ENCODE measurements at places on chromosomes 13 and 19.
A peak's percentile ranks its signal among the peaks of the same experiment; 100 is the strongest.

- DNase-seq: peak; percentile 25
Observed at GRCh38 chr19:40862785-40863184, 12.5 kb upstream of the CYP2A6 start.

DNA sequence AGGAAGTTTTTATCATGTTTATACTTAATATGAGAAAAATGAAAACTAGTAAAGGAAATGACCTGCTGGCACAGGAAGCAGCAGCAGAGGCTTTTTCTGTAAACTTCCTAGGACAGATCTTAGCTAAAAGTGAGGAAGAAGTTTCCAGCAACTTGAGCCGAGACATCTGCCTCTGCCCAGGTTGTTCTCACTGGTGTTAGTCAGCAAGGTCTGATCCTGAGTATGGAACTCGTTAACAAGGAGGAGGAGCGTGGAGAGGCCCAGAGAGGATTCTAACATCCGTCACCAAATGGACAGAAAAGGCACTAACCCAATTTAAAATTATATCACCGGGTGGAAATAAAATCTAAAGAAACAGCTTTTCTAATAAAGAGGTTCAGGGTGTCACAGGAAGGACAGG is 43.6 kb downstream of the PHF11 start:
- DNase-seq: no peak

GRCh38 chr13:109214393-109214792 is 572.0 kb downstream of the IRS2 start:
- no peak for DNase-seq

- DNase-seq: no peak
Observed at GRCh38 chr13:74794582-74794981, 660.4 kb upstream of the KLF12 start.

GRCh38 chr13:46006688-46007452 is 45.7 kb downstream of the ZC3H13 start:
- no peak for DNase-seq

DNA sequence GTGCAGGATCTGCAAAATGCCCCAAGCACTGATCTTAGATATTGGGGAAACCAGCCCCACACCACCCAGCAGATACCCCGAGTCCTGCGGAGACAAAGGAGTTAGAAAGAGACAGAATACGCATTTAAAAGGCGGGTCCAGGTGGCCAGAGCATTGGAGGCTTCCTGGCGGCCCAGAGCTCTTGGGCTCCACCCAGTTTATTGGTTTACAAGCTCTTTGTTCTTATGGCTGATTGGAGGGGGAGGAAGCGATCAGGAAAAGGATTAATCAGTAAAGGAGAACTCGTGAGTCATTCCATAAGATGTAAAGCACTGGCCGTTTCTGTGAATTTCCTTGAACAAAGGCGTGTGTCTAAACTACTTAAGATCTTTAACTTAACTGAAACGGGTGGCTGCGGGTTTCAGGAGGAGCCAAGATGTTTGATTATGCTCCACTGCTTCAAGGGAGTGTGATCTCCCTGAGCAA is 926 bp downstream of the ZNF587 start:
- DNase-seq: peak; percentile 84

- DNase-seq: peak; percentile 50
Observed at GRCh38 chr19:8609279-8610040, 1.1 kb downstream of the ADAMTS10 start.

- no peak for DNase-seq
Observed at GRCh38 chr13:99704390-99704789, 203.1 kb downstream of the TM9SF2 start.

GRCh38 chr19:38970664-38971532 is 4.6 kb downstream of the FBXO17 start:
- DNase-seq: no peak

DNA sequence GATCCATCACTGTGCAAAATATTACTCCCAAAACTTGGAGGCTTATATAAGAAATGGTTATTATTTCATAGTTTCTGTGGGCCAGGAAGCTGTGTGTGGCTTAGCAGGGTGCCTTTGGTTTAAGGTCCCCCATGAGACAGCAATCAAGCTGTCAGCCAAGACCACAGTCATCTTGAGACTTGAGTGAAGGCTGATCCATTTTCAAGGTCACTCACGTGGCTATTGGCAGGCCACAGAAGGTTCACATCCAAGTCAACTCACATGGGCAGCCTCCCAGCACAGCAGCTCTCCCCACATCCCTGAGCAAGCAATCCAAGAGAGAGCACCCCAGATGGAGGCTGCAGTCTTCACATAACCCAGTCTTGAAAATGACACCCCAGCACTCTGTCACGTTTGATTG is 537.4 kb downstream of the MYO16 start:
- no peak for DNase-seq

- peak; percentile 19 for DNase-seq
Observed at GRCh38 chr13:30645629-30646028, 27.9 kb downstream of the USPL1 start.

Data from hematopoietic multipotent progenitor cell treated with erythropoietin and hydrocortisone succinate and interleukin-3 and kit ligand, for 8 days (in vitro differentiated cells).